ENCODE measurements at places on chromosomes 12 and 14. TPM values are rescaled to one million over a fixed set of nuclear protein-coding genes. Genes with fewer than 3 reads are reported as not detected.

SYCP3 gene
- total RNA-seq: 0.22 TPM

BAZ2A gene
- total RNA-seq: 80.2 TPM

TMEM132C gene
- total RNA-seq: 73.5 TPM

DLGAP5 gene
- total RNA-seq: 1.3 TPM

HCAR3 gene
- 1.9 TPM for total RNA-seq

KLRK1 gene
- total RNA-seq: 4.0 TPM

CRIP1 gene
- total RNA-seq: 10.0 TPM

WDHD1 gene
- 1.8 TPM for total RNA-seq

KRT73 gene
- not detected for total RNA-seq

KLRD1 gene
- 1.6 TPM for total RNA-seq

GALNT8 gene
- total RNA-seq: 0.33 TPM

CAPZA3 gene
- not detected for total RNA-seq

EFCAB11 gene
- 8.5 TPM for total RNA-seq

TBX5 gene
- total RNA-seq: 2.0 TPM

NGB gene
- total RNA-seq: not detected

INSM2 gene
- not detected for total RNA-seq

SLC10A1 gene
- not detected for total RNA-seq

SLC2A14 gene
- total RNA-seq: not detected

PIWIL1 gene
- not detected for total RNA-seq

ACOT6 gene
- total RNA-seq: not detected

KLHL33 gene
- 3.4 TPM for total RNA-seq

ACOT2 gene
- total RNA-seq: 40.3 TPM

AMN gene
- 0.66 TPM for total RNA-seq

C14orf39 gene
- 3.4 TPM for total RNA-seq

MAP3K9 gene
- under 0.01 TPM for total RNA-seq

KRT78 gene
- not detected for total RNA-seq

HOXC12 gene
- total RNA-seq: 0.17 TPM

TPCN1 gene
- total RNA-seq: 53.9 TPM

GARIN6 gene
- not detected for total RNA-seq

NOVA1 gene
- 56.7 TPM for total RNA-seq

ARMH4 gene
- 3.1 TPM for total RNA-seq

CIDEB gene
- 14.3 TPM for total RNA-seq

PMEL gene
- not detected for total RNA-seq

SMCO2 gene
- not detected for total RNA-seq

CLECL1 gene
- not detected for total RNA-seq

CPM gene
- total RNA-seq: 1,228 TPM

MYH6 gene
- not detected for total RNA-seq

NKX2-1 gene
- total RNA-seq: not detected

KRT74 gene
- total RNA-seq: not detected

TMPRSS12 gene
- total RNA-seq: not detected

RD3L gene
- not detected for total RNA-seq

IFNG gene
- not detected for total RNA-seq

LIN52 gene
- 13.4 TPM for total RNA-seq

C14orf180 gene
- 333 TPM for total RNA-seq

KRT6C gene
- total RNA-seq: not detected

RPL10L gene
- total RNA-seq: not detected

POTEG gene
- total RNA-seq: not detected

ZBTB25 gene
- 13.3 TPM for total RNA-seq

EPYC gene
- not detected for total RNA-seq

NEUROD4 gene
- total RNA-seq: not detected

OVCH1 gene
- total RNA-seq: 0.22 TPM
